Activated CD4-positive, alpha-beta T cell treated with anti-CD3 and anti-CD28 coated beads for 4 hours (primary cell): ENCODE measurements at places on chromosomes 2 and 18.

DNA sequence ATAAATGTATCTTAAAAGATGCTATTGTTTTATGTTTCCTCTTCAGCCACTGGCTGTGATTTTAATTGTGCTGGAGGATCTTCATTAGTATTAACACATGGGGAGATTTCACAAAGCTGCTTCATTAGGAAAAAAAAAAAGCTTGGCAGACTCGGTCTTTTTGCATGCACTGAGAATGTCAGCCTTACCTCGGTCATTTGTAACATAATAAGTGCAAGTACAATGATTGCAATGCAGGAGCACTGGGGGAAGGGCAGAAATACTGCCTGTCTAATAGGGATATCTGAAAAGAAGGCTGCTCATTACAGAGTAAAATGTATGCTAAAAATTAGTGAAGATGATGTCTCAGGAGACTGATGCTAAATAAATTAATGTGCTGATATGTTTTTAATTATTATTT, 1.3 kb upstream of the BAZ2B start:
- no peak for DNase-seq

- DNase-seq: no peak
Observed at GRCh38 chr2:236434593-236434992, 135.0 kb upstream of the ACKR3 start.

- DNase-seq: no peak
Observed at GRCh38 chr18:55380589-55380988, 207.4 kb downstream of the TCF4 start.

- DNase-seq: no peak
Observed at GRCh38 chr2:18378020-18378653, 182.3 kb downstream of the RDH14 start.

- no peak for DNase-seq
Observed at GRCh38 chr2:164898475-164898874, 56.9 kb downstream of the SLC38A11 start.

DNA sequence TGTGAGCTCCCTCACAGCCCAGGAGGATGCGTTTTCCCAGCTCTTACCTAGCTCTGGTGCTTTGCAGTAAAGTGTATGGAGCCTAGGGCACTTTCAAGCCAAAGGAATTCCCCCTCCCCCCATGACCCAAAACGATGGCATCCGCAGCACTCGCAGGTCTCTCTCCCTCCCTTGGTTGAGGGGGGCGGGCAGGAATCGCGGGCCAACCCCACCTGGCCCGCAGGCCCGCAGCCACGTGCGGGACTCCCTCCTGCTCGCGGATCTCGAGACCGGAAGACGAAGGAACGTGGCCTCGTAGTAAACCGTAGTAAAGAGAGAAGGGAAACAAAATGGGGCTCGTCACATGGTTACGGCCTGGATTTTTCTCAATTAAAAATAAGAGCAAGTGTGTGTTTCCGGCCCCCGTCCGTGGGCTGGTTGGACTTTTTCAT, 8.5 kb downstream of the IRS1 start:
- DNase-seq: peak; percentile 68

DNA sequence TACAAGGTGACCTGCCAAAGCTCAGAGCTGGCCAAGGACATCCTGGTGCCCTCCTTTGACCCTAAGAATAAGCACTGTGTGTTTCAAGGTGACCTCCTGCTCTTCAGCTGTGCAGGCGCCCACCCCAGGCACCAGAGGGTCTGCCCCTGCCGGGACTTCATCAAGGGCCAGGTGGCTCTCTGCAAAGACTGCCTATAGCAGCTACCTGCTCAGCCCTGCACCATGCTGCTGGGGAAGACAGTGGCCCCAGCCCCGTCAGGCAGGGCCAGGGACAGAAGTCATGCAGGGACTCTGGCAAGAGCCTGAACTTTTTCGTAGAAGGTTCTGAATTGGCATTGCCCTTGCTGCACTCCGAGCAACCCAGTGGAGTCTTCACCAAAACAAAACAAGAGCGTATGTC, 194.8 kb downstream of the MGAT5 start:
- no peak for DNase-seq

- DNase-seq: no peak
Observed at GRCh38 chr2:196962325-196962724, 35.8 kb upstream of the PGAP1 start.

DNA sequence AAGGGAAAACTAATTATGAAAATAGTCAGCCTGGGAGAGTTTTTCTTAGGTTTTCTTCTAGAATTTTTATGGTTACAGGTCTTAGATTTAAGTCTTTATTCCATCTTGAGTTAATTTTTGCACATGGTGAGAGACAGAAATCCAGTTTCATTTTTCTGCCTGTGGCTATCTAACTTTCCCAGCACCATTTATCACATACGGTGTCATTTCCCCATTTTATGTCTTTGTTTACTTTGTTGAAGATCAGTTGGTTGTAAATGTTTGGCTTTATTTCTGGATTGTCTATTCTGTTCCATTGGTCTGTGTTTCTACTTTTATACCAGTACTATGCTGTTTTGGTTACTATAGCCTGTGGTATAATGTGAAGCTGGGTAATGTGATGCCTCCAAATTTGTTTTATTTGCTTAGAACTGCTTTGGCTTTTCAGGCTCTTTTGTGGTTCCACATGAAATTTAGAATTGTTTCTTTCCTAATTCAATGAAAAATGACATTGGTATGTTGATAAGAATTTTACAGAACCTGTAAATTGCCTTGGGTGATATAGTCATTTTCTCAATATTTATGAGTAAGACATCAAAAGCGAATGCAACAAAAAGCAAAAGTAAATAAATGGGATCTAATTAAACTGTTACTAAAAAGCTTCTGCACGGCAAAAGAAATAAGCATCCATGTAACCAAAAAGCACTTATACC, 146.1 kb upstream of the NOL4 start:
- no peak for DNase-seq

GRCh38 chr2:42046819-42047487, 868 bp upstream of the PKDCC start:
- DNase-seq: no peak

DNA sequence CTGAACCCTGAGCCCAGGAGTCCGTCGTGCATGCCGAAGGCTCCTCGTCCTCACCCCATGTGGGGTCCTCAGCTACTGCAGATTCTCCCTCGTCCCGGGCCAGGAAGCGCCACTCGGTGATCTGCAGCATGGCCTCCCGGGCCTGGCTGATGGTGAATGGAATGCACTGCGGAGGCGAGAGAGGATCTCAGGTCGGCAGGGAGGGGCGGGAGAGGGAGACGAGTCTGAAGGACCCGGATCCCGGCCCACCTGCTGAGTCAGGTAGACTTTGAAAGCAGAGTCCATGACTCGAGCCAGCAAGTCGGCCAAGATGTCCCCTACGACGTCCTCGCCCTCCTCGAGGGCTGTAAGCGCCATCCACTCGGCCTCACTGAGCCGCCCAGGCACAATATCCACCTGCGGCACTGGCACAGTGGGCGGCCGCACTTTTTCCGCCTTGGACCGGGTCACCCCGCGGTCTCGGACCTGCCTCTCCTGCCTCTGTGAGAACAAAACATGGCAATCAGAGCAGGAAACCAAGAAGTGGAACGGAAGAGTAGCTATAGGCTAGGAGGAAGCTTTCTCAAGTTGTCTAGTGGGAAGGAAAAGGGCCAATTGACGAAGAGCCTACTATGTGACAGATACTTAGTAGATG, 5.5 kb downstream of the C2orf81 start:
- no peak for DNase-seq

DNA sequence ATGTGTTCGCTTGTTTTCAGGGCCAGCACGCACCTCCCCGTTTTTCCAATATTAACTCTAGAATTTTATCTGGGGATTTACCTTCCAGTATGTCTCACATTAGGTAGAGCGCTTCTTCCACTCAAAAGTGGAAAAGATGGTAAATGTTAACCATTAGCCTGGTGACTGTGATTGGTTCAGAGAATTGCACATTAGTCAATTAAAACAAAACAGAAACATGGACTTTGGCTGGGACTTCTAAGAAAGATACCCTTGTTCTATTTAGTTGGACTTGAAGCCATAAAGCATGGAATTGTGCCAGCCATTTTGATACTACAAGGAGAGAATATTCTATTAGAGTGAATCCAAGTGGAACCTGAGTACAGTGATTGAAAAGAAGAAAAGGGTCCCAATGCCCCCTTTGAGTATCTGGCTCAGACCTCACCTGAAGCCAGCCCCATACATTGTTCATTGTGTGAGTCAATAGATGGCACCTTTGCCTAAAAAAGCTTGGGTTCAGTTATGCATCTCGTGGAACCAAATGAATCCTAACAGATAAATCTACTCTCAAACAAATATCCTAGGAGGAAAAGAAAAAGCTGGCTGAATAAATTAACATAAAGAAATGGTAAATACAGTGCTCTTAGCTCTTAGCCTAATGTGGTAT, 354.3 kb downstream of the IRS1 start:
- DNase-seq: no peak

DNA sequence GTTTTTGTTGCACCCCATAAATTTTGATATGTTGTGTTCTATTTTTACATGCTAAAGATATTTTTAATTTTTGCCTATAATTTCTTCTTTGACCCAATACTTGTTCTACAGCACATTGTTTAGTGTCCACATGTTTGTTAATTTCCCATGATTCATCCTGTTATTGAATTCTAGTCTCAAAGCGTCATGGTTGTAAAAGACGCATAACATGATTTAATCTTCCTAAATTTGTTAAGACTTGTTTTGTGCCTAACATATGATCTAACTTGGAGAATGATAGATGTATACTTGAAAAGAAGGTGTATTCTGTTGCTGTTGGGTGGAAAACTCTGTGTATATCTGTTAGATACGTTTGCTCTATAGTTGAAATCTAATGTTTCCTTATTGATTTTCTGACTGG, 27.1 kb upstream of the SULT1C3 start:
- DNase-seq: no peak

- no peak for DNase-seq
Observed at GRCh38 chr2:191151331-191151730, 537 bp upstream of the STAT4 start.

DNA sequence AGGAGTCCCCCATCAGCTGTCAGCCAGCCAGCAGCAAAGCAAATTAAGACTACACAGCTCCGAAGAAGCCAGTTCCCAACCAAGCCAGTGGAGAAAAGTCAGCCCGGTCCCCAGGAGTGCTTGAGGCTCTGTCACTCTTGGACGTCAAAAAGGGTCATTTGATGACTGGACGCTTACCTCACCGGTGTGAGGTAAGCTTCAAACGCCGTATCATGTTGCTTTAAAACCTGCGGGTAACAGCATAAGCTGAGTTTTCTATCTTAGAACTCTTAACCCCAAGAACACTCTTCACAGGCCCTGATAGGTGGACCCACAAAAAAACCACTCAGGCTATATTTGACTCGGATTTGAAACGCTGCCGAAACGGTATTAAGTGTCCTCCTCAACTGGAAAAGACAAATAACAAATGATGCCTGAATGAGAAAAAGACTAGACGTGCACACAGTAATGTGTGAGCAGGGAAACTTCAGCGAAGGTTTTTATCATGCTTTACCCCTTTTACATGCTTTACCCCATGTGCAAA, 682 bp upstream of the LNPK start:
- no peak for DNase-seq

DNA sequence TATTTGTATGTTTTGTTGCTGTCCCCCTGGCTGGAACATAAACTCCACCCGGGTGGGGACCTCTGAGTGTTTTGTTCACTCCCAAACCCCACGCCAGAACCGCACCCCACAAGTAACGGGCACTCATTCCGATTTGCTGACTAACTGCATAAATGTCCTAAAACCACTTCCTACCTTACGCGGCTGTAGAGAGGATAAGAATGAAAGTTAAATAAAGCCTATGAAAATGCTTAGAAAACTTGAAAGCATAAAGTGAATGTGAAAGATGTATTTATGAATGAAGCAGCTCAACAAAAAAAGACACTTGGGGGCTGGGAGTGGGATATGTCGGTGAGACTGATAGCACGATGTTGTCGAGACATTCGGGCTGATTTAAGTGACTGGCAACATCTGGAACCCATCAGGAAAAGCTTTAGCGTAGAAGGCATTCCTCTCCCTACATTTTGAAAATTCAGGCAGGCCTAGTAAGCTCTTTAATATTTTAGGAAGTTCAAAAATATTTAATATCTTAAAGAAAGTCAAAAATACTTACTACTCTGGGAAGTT, 206.7 kb downstream of the SH3RF3 start:
- DNase-seq: no peak

DNA sequence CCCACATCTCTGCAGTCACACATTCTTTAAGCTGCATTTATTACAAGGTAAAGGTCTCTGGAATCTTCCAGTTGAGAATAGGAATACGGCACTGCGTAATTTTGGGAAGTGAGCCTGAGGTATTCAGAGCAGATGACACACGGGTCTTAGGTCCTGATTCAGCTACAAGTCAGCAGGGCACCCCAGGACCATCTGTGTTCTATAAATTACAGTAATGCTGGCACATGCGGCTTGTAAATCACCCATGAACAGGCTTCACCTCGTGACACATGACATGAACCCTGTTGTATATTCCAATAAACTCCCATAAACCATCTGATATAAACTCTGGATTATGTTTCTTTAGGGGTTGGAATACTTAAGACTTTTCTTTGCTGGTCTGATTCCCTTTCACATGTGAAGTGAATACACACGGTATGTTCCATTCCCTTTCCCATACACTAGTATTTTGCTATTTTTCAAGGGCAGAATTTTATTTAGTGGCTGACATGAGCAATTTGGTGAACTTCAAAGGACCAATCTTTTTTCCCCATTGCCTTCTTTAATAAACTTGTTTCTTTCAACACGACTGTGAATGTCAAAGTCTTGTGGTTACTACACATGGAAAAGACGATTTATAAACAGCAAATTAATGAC, 298.6 kb downstream of the MEIS1 start:
- DNase-seq: no peak

GRCh38 chr2:9097239-9097638, 93.8 kb upstream of the MBOAT2 start:
- no peak for DNase-seq

DNA sequence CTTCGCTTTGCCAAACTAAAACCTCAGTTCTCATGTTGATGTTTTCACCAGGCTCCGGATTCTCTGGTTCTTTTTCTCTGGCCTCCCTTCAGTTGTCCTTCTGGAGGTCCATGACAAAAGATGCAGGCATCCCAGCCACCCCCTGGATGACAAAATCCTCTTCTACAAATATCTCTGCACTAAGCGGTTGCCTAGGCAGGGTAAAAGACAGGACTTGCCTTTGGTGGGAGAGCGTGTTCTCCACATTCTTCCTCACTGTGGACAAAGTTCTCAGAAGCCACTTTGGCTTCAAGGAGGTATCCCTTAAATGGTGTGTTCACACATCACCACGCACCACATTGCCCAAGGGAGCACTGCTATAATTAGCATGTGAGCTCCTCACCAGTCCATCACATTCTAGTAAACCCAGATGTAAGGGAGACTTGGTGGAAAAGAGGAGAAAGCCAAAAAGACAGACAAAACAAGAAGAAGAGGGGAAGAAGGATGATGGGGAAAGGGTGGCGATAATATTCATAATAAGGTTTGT, 23.6 kb upstream of the MRPL33 start:
- DNase-seq: no peak
